ENCODE measurements at places on chromosomes 11 and 22. TPM values are rescaled to one million over a fixed set of nuclear protein-coding genes. Genes with fewer than 3 reads are reported as not detected.

Gene ZNF70
- polyA plus RNA-seq = 6.8 TPM

Gene GRIA4
- 0.43 TPM for polyA plus RNA-seq

Gene NR1H3
- polyA plus RNA-seq = 53.0 TPM

Gene PDE2A
- polyA plus RNA-seq = 14.9 TPM

Gene MOGAT2
- 0.17 TPM for polyA plus RNA-seq

GRCh38 chr22:47734511-47734910 is 972.1 kb downstream of the TBC1D22A start:
- DNase-seq = no peak

GRCh38 chr22:39360242-39360641 is 10.5 kb downstream of the SYNGR1 start:
- no peak for DNase-seq

- DNase-seq = no peak
Measured at GRCh38 chr11:31059529-31059928, 310.0 kb downstream of the DCDC1 start.

DNA sequence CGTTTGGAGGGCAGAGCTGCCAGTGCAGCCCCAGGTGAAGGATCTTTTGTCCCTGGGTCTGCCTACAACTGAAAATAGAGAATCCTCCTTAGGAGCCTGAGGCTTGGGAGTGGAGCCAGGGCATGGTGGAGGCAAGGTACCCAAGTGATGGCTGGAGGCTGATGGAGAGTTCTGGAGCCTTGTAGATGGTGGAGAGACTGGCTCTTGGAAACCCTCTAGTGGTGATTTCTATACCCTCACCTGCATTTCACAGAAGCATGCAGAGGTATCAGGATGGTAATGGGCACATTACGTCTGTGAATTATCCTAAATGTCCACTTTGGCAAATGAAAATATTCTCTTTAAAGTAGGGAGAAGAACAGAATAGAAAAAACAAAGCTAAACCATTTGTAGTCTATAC is 44.4 kb downstream of the INSC start:
- DNase-seq = no peak

DNA sequence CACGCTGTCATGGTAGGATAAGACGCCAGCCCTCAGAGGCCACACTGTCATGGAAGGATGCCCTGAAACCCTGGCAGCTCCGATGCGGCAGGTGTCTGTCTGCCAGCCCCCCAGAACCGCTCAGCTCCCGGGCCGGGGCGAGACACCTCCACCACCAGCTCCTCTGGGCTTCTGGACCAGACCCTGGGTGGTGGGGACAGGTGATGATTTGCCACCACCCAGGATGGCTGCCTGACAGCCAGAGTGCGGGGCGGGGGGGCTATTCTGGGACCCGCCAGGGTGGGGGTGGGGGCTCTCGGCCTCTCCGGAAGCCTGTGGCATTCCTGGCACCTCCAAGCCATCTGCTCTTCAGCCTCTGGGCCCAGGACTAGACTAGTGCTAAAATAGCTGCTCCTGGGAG is 9.4 kb downstream of the PHLDA2 start:
- DNase-seq = no peak

DNA sequence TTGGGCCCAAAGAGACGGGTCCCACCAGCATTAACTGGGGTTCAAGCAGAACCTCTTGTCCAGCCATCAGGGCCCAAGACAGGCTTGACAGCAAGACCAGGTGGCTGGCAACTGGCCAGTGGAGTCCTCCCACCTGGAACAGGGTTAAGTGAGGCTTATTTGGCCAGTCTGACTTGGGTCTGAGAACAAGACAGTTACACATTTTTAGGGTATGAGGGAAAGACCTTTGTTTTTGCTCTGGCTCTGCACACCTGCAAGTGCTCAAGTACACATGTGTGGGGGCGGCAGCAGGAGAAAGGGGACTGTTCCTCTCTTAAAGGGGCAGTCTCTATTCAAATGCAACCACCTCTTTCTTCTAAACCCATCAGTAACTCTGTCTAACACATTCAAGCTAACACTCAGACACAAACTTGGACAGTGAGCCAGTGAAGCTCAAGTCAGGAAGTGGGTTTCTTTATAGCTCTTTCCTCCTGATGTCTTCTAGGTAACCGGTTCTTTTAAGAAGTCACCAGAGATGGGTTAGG is 116.2 kb downstream of the ETS1 start:
- no peak for DNase-seq

GRCh38 chr22:26124991-26125725 is 44.1 kb upstream of the SEZ6L start:
- no peak for DNase-seq

- DNase-seq = no peak
Measured at GRCh38 chr22:42862045-42862734, 5.1 kb upstream of the ARFGAP3 start.

DNA sequence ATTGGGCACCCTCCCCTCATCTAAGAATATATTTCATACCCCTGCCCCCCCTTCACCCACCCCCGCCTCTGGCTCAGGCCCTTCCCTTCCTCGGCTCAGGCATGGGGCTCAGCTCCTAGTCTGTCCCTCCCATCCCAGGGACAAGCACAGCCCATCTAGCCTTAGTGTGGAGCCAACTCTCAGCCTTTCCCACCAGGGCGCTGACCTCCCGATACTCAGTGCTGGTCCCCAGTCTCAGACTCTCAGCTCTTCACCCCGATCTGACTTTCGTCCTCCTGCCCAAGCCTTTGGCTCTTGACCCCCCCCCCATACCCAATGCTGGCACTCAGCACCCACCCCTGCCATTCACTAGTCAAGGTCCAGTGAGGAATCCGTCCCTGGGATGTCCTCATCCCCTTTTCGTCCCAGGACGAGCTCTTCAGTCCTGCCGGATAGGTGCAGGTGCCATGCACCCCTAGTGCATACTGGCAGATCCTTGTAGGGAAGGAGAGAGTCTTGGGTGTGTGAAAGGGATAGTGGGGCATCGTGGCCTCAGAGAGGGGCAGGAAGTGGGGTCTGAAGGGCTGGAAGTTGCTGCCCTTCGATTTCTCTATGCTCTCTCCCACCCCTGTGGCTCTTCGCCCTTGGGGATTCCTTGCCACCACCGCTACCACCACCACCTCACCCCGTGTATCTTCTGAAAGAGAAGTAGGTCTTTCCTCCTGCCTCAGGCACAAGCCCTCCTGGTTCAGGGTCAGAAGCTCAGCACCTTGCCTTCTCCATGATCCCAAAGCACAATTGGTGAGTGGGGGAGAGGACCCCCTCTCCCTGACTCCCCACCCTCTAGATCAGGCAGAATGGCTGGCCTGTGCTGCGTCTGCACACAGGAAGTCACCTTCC is 2.4 kb downstream of the TPBGL start:
- no peak for DNase-seq

DNA sequence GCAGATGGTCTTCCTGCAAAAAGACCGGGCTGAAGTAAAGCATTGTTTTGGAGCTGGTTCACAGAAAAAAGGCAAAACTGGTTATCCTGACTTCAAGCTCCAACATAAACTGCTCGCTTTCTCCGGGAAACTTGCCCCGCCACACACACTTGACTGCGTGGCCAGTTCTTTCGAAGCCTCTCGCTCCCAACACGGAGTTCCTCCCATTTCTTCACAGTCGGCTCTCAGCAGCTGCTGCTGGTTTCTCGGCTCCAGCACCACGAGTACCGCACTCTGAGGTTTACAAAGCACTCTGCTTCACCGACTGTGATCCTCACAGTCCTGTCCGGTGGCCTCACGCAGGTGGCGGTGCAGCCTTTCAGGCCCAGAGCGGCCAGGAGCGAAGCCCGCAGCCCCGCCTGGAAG is 264 bp downstream of the CHEK1 start:
- DNase-seq = no peak

All from right lung (tissue), 10 donors.